ENCODE measurements at places on chromosomes 7 and 10.

GRCh38 chr7:116979430-116979829 is 26.1 kb downstream of the ST7 start:
- no peak for DNase-seq

GRCh38 chr7:83178796-83179195 is 16.1 kb upstream of the PCLO start:
- DNase-seq, result no peak

DNA sequence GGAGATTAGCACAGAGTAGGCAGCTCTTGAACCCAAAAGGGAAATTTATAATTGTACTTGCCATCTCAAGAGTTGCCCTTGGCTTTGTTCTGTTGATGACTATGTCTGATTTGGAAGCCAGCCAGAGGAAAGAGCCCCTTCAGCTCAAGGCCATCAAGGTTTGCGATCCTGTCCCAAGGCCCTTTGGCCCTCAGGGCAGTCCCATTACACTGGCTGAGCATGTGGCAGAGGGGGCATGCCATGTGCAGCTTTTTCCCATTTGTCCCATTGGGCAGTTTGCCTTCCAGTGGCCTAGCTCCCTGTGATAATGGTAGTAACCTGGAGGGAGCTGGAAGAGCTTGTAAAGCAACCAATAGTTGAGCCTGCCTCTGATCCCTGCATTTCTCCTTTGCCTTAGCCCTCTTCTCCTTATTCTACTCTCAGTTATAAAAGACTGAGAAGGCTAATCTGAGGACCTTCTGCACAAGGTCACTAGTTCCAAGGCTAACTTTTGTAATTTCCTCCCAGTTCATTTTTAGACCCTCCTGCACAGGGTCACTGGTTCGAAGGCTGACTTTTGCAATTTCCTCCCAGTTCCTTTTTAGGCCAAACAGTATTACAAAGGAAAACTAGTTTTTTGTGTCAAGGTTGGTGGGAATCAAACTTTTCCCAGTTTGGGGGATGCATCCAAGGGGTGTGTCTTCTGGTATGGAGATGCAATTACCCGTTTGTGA is 31.0 kb upstream of the ARHGAP12 start:
- no peak for DNase-seq

GRCh38 chr7:68547799-68548198 is 1050.5 kb upstream of the AUTS2 start:
- no peak for DNase-seq

- no peak for DNase-seq
These were observed 48.6 kb upstream of the ITPRID1 start for GRCh38 chr7:31465285-31465684.

DNA sequence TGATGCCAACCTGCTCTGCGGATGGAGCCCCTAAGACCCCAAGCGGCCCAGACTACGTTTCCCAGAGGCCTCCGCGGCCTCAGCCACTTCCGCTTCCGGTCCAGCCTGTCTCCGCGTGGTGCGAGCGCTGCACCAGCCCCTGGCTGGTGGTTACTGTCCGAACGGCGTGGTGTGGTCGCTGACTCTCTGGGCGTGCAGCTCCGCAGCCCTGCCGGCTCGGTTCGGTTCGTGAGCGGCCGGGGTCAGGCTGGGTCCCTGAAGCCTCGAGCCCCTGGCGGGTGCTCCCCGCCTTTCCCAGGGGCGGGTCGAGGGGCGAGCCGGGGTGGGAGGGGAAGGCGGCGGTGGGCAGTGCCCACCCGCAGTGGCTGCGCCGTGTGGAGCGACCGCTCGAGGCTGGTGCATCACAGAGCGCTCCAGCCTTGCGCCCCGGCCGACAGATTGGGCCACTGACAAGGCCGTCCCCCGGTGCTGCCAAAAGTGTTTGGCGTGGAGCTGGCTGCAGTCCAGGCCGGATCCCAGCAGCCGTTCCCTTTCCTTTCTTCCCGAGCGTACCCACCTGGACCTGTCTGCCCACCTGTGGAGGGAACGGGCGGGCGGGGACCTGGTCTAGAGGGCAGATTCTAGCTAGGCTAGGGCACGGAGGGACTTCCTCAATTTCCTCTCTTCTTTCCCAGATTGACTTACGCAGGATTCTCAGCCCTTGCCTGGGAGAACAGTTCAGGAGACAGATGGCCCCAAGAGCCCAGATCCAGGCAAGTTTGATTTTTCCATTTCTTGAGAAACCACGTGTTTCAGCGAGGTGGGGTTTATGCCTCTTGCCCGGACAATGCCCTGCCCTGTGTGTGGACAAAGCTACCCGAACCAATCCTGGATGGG is at the start of gene ZNF485:
TSS of gene ZNF485 (plus strand) at position 116 of the 876 bp plus-strand sequence. CDS start at position 729, 613 bp downstream.
- peak; percentile 75 for DNase-seq

- DNase-seq, result no peak
These were observed 1.8 kb downstream of the BMI1 start for GRCh38 chr10:22322641-22323160.

- peak; percentile 79 for DNase-seq
These were observed 145.4 kb downstream of the LRRC4 start for GRCh38 chr7:127885843-127886242.

DNA sequence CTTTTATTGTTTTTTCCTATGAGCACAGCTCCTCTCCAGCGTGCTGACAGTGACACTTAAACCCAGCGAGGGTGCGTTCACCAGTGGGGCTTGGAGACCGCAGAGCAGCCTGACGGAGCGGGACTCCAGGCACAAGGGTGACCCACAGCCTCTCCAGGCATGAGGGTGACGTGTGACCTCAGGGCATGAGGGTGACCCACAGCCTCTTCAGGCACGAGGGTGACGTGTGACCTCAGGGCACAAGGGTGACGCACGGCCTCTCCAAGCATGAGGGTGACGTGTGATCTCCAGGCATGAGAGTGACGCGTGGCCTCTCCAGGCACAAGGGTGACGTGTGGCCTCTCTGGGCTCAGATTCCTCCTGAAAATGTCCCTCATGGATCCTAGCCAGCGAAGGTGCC is 164.3 kb upstream of the TCERG1L start:
- DNase-seq, result no peak

- peak; percentile 36 for DNase-seq
These were observed 649 bp downstream of the ACTR3B start for GRCh38 chr7:152759949-152760853.

DNA sequence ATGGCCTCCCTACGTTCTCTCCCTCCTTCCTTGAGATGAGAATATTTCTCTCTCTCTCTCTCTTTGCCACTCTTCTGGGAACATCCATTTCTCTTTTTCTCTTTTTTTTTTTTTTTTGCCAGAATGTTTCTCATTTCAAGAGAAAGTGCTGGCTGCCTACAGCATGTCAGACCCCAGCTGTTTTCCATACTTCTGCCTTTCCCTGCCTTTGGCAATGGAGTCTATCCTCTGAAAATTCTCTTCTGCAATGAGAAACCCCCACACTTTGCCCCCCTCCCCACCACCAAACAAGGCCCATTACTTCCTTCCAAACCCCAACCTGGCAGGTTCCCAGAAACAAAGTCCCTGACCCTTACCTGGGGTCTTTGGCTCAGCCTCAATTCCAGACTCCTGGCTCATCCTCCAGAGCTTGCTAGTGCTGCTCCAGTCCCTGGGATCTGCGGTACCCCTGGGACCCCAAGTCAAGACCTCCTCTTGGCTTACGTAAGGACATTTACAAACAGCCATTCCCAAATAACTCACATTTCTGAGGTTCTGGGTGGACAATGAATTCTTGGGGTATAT is 17.4 kb upstream of the CCL26 start:
- no peak for DNase-seq

DNA sequence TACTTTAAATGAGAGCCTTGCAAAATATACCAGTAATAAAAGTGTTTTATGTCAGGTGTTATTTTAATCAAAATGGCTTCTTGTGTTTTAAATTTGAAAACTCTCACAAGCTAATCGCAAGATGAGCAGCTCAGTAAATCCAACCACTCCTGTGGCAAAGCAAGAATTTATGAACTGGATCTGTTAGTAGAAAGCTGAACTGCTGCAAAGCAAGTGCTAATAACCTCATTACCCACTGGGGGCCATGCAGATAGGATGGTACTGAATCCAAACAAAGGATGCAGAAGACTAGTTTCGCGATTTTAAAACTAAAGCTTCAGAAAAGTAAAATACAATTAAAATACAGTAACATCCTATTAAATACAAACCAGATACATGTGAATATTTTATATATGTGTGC is 468.0 kb downstream of the PARD3 start:
- DNase-seq, result no peak

DNA sequence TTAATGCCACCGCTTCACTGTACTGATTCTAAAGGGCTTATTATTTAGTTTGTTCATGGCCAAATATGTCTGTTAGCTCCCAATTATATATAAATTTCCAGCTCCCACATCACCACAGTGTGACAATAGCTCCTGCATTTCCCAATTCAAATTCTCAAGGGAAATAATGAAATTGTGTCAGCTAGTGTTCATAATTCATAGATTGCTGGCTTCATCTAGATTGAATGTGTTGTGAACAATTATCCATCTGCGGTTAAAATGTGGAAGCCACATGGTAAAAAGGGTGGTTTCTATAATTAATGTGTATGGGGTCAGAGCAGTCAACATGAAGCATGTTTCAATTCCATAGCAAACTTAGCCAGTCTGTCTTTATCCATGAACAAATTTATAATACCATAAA is 154.3 kb downstream of the SEMA3E start:
- no peak for DNase-seq

DNA sequence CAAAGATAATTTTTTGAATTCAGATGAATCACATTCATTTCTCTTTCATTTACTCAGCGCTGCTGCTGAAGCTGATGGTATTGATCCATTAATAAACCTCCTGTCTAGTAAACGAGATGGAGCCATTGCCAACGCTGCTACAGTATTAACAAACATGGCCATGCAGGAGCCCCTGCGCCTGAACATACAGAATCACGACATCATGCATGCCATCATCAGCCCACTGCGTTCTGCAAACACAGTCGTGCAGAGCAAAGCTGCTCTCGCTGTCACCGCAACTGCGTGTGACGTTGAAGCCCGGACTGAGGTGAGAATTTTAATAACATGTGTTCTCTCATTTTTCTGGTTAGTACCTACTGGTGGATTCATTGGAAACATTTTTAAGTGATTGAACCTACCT is 70.2 kb downstream of the ARMC3 start:
- DNase-seq, result no peak

DNA sequence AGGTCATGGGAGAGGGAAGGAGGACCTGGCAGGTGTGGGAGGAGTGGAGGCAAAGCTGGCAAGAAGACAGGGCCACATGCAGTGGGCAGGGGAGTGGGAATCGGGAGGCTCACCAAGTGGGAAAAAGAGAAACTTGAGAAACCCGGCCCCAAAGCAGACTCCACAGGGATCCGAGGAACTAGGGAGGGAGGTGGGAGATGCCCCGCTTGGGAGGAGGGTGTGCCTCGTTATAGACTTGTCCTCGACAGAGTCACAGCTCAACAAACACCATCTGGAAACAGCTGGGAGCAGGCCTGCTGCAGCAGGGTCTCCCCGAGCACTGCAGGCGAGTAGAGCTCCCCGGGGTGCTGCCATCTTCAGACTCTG is 54.8 kb downstream of the MKI67 start:
- no peak for DNase-seq

Measured in occipital lobe (tissue), 3 donors.